Neuronal stem cell (in vitro differentiated cells): ENCODE measurements at places on chromosomes 4 and X.

DNA sequence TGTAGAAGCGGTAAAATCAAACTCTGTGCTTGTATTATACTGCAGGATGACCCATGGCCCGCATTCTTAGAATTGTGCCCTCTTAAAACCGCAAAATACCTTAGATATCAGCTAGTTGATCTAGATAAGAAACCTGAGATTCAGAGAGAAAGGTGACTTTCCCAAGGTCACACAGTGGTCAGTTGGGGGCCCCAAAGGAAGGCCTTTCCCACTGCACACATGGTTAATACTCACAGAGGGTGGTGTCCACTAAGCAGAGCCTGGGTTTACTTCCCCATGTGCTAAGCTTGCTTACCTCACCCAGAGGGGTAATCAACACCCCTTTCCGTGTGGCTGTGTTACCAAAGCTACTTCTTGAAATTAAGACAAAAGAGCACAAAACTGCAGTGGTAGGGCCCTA lies 66.3 kb downstream of the RBM47 start:
- no peak for DNase-seq

DNA sequence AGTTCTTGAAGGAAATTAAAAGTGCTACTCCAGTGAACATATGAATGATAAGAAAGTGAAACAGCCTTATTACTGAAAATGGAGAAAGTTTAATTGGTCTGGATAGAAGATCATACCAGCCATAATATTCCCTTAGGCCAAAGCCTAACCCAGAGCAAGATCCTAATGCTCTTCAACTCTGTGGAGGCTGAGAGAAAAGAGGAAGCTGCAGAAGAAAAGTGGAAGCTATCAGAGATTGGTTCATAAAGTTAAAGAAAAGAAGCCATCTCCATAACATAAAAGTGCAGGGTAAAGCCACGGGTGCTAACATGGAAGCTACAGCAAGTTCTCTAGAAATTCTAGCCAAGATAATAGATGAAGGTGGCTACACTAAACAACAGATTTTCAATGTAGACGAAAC lies 85.5 kb upstream of the ATOH1 start:
- no peak for DNase-seq

GRCh38 chr4:146275370-146275769 lies 61.0 kb downstream of the REELD1 start:
- DNase-seq, result no peak

GRCh38 chr4:7910952-7911578 lies 28.6 kb downstream of the AFAP1 start:
- peak; percentile 45 for DNase-seq

DNA sequence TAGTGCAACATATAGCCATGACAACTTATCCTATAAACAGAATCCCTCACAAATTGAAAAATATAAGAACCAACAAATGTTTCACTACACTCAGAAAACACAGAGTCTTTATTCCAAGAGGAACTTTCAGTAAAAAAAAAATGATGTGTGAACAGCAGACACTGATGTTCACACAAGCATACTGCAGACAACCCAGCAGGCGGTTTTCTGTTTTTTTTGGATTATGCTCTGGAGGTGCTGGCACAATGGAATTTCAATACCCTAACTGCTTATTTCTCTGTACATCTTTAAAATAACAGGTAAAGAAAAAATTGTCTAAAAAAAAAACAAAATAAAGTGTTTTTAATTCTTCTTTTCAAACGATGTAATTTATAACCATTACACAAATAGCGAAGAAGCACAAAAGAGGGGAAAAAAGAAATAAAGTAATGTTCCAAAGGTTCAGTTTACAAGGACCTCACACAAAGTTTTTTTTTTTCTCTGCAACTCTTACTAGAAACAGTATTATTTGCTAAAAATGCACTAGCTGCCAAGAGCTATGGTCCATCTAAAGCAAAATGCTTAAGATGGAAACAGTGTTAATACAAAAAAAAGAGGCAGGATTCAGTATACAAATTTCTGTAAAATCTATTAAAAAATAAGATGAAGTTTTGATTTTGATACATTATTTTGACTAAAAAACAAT lies 55.3 kb downstream of the ANAPC10 start:
- no peak for DNase-seq

DNA sequence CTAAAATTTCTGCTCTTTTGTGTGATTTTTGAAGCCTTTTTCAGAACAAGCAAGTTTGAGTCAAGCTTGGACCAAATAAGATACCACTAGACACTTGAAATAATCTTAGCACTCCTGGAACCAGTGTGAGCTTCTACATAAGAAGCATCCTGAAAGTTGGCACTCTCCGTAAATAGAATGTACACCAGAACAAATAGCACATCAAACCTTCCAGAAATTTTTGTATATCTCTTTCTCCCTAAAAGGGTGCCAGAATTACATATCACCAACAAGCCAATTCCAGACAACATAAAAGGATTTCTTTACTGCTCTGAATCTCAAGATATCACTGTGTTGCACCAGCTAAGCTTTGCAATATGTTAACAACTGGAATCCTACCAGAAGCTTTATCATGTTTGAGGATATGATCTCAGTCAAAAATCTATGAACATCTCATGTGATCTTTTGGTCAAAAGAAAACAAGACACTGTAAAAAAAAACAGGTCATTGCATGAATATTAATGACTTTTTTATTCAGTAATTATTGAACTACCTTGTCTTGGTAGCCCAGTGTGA lies 117.2 kb downstream of the PRSS12 start:
- DNase-seq, result no peak

- DNase-seq, result no peak
Observed at GRCh38 chr4:117634716-117635115, 399.6 kb upstream of the NDST3 start.

GRCh38 chr4:1061056-1061700 lies 49.8 kb downstream of the FGFRL1 start:
- no peak for DNase-seq

DNA sequence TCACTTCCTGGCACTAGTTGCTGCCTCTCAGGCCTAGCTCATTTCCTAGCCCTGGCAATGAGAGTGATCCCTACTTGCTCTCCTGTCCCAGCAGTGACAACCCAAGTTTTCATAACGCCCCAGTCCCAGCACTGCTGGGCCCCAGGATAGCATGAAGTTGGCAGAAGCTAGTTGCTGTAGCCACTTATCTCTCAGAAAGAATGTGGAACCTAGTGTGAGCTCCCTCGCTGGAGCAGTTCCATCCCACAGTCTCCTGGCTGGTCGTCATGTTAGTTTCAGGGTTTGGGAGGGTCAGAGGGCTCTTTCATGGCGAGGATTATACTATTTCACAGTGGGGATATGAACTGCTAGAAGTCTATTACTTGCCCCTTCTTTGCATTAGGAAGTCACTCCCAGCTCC lies 5.1 kb downstream of the PF4 start:
- DNase-seq, result no peak

DNA sequence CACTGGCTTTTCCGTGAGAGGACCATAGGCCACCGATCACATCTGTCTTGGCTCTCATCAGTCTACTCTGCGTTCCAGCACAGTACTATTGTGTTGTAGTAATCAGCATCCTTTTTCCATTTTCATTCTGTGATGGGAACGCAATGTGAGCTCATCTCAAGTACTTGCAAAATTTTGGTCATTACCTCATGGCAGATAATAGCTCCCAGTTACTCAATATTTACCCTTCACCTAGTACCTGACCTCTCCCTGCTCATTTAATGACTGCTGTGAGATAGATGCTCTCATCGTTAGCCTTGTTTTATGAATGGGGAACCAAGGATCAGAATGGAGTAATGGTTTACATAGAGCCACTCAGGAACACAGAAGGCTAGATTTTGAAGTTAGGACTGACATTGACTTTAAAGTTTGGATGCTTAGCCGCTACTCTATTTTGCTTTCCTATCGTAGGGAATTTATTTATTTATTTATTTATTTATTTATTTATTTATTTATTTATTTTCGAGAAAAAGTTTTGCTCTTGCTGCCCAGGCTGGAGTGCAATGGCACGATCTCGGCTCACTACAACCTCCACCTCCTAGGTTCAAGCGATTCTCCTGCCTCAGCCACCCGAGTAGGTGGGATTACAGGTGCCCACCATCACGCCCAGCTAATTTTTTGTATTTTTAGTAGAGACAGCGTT lies 6.5 kb upstream of the GPR101 start:
- no peak for DNase-seq

DNA sequence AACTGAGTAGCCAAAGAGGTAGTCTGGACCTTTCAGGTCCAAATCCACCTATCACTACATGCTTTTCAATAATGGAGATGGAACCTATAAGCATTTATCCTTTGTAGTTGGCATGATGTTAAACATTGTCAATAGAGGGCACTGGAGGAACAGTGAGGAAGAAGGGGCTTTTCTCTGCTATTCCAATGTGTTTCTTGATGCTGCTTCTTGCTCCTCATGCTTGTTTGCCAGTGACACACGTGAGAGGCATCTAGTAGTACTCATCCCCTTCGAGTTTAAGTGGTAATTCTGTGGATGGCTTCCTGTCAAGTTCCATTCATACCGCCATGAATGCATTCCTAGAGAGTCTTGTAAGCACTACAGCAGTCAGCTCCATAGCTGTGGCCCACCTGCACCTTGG lies 84.0 kb downstream of the NAA11 start:
- DNase-seq, result no peak

DNA sequence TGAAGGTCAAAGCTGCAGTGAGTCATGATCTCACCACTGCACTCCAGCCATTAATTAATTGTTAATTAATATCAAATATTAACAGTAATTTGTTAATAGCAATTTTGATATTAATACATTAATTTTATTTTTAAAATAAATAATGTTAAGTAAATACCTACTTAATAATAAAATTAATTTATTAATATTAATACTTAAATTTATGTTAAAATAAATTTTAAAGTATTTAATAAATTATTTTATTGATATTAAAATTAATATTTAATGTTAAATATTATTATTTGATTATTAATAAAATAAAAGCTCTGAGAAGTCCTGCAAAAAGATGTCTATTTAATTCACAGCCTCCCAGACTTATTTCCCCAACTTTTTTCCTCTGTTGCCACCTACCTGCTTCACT lies 25.1 kb upstream of the TRIM2 start:
- no peak for DNase-seq

- no peak for DNase-seq
Observed at GRCh38 chr4:181687116-181687515, 556.1 kb upstream of the TENM3 start.

DNA sequence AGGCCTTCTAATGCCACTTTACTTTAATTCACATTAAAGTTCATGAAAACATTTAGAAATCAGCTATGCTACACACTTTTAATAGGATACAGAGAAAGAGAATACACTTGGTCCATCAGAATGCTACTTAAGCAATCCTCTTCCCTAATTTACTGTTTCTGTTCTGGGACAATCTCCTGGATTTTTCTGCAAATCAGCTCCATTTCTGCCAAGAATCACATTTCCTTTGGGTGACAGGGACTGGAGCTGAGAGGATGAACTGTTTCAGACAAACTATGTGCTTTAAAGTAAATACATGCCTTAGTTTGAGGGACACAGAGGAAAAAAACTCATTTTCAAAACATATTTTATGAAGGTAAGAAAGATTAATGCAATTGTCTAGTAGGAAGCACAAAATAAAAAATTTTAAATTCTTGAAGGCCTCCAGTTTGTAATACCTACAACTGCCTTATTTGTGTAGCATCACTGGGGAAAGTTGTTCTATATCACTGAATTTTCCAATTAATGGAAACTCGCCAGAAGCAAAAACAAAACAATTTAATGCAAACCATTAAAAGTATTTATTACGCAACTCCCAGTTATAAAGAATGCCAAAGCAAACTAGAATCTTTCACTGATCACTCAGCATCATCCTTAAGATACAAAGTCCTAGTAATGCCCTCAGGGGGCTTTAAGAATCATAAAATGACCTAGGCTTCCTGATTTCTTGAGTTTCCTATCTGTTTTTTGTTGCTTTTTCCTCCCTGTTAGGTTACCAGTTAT lies 36.3 kb downstream of the BCLAF3 start:
- DNase-seq, result no peak

DNA sequence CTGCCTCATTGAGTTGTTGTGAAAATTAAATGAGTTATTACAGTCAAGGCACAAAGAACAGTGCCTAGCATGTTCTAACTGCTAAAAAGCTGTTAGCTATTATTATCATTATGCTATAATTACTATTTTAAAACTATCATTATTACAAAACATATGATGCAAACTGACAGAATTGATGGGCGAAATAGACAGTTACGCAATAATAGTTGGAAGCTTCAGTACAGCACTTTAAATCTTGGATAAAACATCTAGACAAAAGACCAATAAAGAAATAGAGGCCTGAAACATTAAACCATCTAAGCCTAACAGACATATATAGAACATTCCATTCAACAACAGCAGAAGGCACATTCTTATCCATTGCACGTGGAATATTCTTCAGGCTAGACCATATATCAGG lies 73.0 kb downstream of the TAB3 start:
- no peak for DNase-seq

DNA sequence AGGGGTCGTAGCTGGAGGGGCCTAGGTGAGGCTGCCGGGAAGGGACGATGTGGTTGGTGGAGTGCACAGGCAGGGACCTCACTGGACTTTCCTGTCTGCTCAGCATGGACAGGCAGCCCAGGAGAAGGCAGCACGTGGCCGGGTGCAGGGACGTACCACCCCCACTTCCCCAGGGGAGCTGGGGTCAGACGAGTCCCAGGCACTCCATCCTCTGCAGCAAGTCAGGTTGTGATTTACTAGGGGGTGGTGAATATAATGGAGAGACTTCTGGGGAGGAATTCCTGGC lies 1.5 kb upstream of the CTBP1 start:
- DNase-seq, result no peak

GRCh38 chrX:109374262-109374960 lies 107.5 kb downstream of the GUCY2F start:
- DNase-seq, result no peak

DNA sequence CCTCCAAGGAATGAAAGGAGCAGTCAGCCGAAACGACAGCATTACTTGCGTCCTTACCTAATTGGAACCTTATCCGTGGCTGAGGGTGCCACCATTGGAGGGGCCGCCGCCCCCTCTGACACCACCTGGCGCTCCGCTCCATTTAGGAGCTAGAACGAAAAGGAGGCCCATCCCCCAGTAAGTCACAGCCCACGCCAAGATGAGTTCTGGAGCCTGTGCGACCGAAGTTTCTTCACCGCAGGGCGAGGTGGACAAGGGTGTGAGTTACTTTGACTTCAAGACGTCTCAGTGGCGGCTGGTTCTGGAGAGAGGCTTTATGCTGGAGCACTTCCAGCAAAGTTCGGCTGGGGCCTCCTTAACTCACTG lies 729 bp upstream of the IRF2 start:
- peak; percentile 17 for DNase-seq

DNA sequence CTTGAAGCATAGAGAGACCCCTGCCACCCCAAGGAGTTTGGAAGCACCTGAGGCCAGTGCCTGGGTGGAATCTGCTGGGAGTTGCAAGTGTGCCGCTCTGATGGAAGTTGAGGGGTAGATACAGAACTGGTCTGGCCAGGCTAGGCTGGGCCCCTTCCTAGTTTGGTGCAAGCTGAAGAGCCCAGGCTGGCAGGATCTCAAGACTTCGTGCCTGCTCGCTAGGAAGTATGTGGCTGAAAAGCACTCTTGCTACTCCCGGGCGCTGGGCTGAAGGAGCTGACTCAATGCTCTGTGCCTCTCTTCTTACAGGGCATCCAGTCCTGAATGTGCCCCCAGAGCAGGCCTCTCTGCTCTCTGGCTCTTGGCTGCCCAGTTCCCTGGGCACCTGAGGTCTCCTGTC lies 51.7 kb upstream of the PJA1 start:
- DNase-seq, result no peak

- no peak for DNase-seq
Observed at GRCh38 chr4:123209436-123209835, 187.2 kb upstream of the SPRY1 start.
